Naive B cell (primary cell): ENCODE measurements at places on chromosomes 1 and 21.

GRCh38 chr1:224559981-224560728 lies 56.0 kb upstream of the CNIH3 start:
- DNase-seq, result no peak

DNA sequence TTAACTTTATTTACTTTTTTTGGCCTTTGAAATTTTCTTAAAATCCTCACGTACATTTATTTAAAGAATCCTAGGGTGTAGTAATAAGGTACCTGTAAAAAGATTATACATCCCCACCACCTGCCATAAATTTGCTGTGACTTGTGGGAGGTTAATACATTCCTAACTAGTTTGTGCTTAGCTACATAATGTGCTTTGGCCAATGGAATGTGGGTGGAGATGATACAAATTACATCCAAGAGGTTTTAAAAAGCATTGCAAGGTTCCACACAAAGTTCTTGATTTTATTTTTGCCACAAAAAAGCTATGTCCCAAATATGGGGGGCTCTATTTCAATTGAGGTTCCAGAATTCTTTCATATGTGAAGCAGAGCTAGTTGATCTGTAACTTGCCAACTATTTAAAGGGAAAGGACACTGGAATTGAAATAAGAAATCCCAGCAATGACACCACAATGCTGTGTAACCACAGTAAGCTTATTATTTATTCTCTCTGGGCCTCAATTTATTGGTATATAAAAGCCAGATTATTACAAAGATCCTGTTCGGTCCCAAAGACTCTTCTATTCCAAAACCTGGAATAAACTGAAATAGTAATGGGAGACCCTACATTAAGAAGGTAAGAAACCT lies 15.7 kb downstream of the ASPM start:
- DNase-seq, result no peak

DNA sequence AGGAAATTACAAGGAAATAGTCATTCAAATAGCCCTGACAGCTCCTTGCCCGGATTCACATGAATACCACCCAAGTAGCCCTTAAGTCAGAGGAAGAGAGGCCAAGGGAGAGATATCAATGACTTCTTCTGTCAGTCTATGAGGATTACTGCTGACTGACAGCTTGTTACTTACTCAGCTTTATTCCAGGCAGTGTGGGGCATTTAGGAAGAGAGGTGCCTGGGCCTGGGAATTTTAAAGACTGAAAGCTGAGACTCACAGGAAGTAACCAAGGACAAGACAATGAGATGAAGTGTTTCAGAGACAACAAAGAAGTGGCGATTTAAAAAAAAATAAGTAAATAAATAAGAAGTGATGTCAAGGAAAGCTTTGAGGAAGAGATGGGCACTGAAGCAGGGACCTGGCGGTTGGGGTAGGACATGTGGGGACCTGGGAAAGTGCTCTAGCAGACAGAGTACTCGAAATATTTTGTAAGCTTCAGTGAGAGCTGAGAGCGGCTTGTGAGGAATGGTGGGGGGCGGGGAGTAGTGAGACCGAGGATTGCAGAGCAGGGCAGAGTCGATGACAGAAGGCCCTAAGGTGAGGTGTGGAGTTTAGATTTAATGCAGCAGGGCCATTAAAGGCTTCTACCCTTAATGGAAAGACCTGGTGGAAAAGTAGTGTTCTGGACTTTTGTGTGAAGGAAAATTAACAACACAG lies 58.9 kb downstream of the ST3GAL3 start:
- DNase-seq, result no peak

GRCh38 chr1:33317354-33317753 lies 3.5 kb downstream of the A3GALT2 start:
- DNase-seq, result no peak

DNA sequence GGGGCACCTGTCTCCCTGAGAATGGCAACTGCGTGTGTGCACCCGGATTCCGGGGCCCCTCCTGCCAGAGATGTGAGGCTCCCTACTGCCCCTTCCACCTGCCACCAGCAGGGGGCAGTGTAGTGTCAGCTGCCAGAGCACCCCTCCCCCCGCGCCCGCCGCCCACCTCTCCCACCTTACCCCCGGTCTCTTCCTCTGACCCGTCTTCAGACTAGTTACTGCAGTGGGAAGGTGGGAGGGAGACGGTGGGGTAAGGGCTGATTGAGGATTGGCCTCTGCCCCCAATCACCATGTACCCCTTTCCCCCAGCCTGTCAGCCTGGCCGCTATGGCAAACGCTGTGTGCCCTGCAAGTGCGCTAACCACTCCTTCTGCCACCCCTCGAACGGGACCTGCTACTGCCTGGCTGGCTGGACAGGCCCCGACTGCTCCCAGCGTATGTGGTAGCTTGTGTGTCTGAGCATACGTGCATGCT lies 10.1 kb upstream of the LRRC71 start:
- DNase-seq, result no peak

DNA sequence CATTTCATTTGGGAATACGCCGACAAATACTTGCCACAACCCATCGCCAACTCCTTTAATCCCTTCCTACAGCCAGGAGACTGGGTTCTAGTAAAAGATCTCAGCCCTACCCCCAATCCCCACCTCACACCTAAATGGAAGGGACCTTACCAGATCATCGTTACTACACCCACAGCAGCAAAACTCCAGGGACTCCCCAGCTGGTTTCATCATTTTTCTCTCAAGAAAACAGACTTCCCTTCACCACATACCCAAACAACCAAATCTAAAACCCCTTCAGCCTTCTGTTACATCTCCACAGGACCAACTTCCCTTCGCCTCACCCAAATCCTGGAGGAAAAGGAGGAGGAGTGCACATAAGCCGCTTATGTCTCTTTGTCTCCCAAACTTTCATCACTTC lies 23.7 kb upstream of the SLC2A5 start:
- DNase-seq, result no peak

DNA sequence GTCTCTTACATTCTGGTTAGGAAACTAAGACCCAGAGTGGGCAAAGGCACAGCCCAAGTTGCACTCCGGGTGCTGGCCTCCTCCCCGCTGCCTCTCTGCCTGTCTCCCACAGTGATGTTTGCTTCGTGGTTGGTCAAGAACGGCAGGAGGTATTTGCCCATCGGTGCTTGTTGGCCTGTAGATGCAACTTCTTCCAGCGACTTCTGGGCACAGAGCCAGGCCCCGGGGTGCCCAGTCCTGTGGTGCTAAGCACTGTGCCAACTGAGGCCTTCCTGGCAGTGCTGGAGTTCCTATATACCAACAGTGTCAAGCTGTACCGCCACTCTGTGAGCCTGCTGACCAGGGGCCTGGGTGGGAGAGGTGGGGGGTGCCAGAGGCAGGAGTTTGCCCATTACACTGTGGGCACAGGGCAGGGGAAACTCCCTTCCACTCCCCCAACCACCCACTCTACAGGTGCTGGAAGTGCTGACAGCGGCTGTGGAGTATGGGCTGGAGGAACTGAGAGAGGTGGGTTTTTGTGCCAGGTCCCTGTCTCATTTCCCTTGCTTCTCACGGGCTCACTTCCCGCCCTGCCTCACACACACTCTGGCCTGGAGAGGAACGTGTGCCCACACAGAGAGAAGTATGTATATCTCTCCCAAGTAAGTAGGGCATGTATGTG lies 1.9 kb downstream of the BTBD19 start:
- peak; percentile 44 for DNase-seq

DNA sequence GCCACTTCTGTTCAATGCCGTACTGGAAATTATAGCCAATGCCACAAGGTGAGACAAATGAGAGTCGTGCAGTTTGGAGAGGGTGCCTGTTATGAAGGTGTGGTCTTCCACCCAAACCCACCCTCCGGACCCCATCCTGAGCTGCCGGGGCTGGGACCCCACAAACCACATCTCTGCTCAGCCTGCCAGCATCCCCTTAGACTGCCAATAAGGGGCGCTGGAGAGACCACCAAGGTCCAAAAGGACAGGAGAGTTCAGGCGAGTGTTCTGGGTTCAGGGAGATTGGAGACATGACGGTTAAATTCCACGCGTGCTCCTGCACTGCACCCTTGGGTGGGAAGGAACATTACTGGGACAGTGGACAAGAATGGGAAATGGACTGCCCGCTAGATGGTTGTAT lies 48.7 kb upstream of the COL18A1 start:
- no peak for DNase-seq
